ENCODE measurements at places on chromosomes 7 and 10.

- DNase-seq, result no peak
Observed at GRCh38 chr7:11332186-11332864, 358.7 kb downstream of the PHF14 start.

- DNase-seq, result no peak
Observed at GRCh38 chr7:75658802-75659201, 79.9 kb downstream of the HIP1 start.

GRCh38 chr7:150323682-150324372 lies 482 bp upstream of the ACTR3C start:
- peak; percentile 23 for DNase-seq

- DNase-seq, result no peak
Observed at GRCh38 chr10:126117196-126117595, 220.8 kb downstream of the FANK1 start.
